Spinal cord (tissue), 10 donors: ENCODE measurements at places on chromosomes 6 and 20. TPM values are rescaled to one million over a fixed set of nuclear protein-coding genes. Genes with fewer than 3 reads are reported as not detected.

C6orf15 gene
- total RNA-seq: not detected

DNA sequence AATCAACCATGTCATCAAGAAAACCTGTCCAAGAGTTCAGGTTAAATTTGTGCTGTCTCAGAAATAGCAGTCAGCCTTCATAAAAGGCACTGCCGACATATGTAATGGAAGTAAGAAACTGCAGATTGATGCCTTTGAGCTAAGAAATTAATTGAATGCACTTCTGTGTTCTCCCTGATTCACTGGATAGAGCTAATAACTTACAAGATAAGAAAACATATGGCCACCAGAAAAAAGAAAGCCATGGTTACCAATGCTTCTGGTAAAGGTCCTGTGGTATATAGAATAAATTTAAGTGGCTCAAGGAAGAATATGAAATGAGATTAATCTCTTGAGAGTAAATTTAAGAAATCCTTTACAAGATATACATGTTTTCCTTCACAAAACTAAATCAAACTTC, 242.5 kb upstream of the UFL1 start:
- peak; percentile 38 for DNase-seq

JPH2 gene
- total RNA-seq: 2.5 TPM

DNA sequence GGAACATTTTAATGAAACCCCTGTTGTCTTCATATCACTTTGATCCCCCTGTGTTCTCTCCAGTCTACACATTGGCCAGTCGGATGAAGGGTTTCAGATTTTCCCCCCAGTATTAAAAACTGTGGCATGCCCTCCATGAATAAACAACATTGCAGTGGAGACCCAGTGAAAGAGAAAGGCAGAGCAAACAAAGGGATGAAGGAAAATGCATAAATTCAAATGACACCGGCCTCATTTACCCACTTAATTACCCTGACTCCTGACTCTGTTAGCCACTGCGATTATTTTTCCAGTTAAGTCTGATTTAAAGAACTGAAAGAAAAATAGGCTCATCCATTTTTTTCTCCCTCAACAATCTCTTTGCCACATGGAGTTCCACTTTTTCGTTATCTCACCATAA, 569.2 kb downstream of the TFAP2B start:
- DNase-seq: no peak

RAB32 gene
- 29.1 TPM for total RNA-seq

DNA sequence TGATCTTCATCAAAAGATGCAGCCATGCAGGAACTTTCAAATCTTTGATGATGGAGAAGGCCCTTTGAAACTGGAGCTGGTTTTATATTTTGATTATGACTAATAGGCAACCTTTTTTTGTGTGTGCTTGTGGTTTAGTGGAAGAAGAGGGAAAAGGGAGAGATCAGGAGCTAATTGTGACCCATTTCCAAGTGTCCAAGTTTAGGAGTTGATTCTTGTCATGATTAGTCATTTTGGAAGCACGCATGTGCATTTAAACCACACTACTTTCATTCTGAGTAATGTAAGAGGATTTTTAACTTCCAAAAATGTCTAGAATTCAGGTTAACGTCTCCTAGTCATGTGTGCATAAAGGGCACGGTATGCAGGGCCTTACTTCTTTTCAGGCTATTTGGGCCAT, 3.5 kb downstream of the FOXO3 start:
- DNase-seq: no peak

C20orf141 gene
- not detected for total RNA-seq

GRCh38 chr6:31351401-31352309, 5.3 kb downstream of the HLA-B start:
- DNase-seq: no peak

CD24 gene
- 110 TPM for total RNA-seq

DNA sequence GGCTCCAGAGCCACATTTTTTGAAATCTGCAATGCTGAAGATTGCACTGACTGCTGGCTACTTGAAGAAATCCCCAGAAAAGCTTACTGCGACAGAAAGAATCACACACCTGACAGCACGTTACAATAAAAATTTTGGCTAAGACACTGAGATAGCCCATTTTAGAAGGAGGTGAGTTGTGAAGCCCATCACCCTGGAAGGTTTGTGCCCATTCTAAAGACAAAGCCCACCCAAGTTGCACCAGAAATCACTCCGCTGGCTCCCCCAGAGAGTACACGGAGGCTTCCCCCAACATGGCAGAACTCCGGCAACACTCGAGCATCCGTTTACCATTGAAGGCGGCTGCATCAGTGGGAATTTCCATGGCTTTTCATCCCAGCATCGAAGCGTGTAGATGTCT, 29.4 kb downstream of the LPA start:
- DNase-seq: no peak

DNA sequence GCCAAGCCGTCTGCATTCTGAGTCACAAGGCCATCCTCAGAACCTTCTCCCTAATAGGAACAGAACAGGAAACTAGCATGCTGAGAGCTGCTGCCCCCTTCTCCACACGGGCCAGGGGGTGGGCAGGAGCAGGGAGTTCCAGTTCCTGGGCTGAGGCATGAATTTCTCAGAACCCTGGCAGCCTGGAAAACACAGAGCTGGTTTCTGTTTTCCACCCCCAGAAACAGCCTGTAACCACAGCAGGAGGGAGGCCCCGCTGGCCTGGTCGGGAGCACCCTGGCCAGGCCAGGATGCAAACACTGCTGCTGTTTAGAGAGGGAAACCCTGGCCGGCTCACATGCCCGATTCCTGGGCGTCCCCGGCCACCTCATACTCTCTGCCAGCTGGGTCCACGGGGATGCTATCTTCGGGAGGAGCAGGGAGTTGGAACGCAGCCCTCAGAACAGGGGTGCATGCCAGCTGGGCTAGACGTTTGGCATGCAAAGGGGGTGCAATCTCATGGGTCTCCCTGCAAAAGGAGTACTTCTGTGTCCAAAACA, 130.1 kb downstream of the NFATC2 start:
- no peak for DNase-seq

- DNase-seq: peak; percentile 33
These were observed 32.1 kb upstream of the ID4 start for GRCh38 chr6:19805129-19805481.

KIF25 gene
- total RNA-seq: 3.0 TPM

DNA sequence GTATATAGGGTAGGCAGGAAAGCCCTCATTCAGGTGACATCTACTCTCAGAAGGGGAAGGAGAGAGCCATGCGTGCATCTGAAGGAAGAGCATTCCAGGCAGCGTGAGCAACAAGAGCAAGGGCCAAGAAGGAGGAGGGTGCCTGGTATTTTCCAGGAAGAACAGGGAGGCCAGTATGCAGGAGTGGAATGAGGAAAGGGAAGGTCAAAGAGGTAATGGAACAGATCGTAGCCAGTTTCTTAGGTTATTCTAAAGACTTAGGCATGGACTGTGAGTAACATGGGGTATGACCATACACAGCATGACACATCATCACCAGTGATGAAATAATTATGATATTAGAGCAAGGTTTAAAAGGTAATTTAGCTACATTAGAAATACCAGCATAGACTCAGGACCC, 24.1 kb downstream of the ALDH8A1 start:
- DNase-seq: no peak

DNA sequence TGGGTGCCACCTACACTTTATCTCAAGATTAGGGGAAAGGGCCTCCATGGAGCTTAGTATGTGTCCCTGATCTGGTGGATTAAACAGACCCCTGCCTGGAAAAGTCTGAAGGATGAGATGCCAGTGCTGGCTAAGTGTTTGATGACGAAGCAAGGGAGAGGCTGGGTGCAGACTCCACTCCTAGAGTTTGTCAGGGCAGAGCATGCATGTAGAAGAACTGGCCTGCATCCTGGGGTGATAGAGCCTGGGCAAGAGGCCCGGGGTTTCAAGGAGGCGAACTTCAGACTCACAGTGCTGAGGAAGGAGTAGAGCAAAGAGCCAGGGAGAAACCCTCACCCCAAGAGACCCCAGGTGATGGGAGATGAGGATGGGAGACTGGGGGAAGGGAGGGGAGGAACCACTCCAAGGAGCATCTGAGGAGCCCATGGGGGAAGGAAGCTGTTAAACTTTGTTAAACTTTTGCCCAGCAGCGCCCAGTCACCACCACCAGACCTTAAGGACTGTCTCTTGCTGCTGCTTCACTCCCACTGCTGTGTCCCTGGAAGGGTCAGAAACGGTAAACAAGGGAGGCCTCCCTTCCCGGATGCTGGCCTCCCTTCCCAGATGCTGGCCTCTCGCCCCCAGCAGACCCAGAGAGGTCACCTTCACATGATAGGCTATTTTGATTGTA, 61.6 kb downstream of the RPRD1B start:
- no peak for DNase-seq

GRCh38 chr20:32470025-32470861, 112.1 kb downstream of the ASXL1 start:
- DNase-seq: no peak

GRCh38 chr6:48388044-48388443, 277.0 kb upstream of the PTCHD4 start:
- DNase-seq: no peak

DNA sequence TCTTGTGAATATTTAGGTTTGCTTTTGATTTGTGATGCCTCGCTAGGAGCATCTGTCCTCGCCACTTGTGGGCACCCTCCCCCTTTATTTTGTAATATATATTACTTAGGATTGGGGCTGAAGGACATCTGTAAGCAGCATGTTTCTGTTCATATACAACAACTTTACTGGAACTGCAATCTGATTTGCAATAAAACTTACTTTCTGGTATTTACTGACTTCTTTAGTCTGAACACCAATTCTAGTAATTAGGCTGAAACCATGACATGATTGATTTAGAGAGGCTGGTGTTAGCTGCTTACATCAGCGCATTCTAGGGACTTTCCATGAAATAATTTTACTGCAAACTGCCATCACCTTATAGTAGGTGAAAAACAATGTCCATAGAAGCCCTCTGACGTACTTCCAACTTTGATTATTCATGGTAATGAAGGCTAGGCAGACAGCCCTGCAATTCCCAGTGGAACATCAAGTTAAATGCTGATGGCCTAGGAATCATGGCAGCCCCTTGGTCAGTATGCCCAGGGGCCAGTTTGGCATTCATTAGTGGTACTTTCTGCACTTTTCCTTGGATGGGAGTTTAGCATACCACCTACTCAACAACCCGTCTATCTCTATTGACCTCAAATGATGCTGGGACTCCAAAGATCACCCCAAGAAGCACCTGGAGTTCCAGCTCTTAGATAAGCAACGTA, 132.9 kb upstream of the MCHR2 start:
- DNase-seq: no peak

DNA sequence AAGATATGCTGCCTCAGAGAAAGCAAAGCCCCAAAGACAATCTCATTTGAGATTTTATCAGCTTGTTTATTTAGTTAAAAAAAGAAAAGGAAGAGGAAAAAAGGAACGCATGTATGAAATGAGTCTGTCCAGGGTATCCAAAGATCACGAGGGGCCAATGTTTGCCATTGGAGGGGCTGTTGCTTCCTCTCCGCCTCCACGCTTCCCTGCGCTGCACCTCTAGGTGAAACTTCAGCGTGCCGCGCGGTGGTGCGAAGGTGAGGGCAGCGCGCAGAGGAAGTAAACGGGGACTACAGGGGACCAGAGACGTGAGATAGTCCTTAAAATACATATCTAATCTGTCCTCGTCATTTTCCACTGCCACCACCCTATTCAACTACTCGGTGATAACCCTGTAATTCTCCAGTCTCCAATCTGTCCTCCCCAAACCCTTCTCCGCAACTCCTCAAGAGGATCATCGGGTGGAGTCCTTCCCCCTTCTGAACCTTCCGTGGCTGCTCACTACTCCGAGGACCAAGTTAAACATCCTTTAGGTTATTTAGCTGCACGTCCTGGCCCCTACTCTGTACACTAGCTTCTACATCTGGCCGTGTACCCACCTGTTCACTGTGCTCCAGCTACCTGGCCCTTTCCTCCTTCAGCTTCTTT, 1.1 kb upstream of the DCBLD1 start:
- DNase-seq: no peak

CGA gene
- total RNA-seq: not detected

- DNase-seq: no peak
These were observed 176.7 kb upstream of the BTBD3 start for GRCh38 chr20:11740975-11741374.

ZSCAN23 gene
- 9.1 TPM for total RNA-seq

SLC13A3 gene
- total RNA-seq: 39.6 TPM

GRCh38 chr20:61434341-61434781, 182.3 kb downstream of the CDH4 start:
- no peak for DNase-seq

DNA sequence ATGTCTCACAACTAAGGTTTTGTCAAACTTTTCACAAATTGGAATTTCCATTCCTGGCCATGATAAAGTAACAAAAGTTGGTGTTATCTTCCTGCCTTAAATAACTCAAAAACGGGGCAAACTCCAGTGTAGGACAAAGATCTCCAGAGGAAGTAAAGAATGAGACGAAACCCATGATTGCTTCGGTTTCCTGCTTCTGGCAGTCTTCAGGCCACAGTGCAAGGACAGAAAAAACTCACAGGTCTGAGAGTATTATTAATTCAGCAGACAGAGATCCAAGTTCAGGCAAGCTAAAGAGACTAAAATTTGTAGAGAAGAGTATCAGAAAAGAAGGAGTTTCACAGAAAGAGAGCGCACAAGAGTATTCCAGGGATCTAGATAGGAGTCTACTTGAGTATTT, 64.8 kb upstream of the RCAN2 start:
- no peak for DNase-seq

PSMB8 gene
- total RNA-seq: 12.4 TPM

- no peak for DNase-seq
These were observed 23.0 kb upstream of the ECHDC1 start for GRCh38 chr6:127366282-127367022.

DNA sequence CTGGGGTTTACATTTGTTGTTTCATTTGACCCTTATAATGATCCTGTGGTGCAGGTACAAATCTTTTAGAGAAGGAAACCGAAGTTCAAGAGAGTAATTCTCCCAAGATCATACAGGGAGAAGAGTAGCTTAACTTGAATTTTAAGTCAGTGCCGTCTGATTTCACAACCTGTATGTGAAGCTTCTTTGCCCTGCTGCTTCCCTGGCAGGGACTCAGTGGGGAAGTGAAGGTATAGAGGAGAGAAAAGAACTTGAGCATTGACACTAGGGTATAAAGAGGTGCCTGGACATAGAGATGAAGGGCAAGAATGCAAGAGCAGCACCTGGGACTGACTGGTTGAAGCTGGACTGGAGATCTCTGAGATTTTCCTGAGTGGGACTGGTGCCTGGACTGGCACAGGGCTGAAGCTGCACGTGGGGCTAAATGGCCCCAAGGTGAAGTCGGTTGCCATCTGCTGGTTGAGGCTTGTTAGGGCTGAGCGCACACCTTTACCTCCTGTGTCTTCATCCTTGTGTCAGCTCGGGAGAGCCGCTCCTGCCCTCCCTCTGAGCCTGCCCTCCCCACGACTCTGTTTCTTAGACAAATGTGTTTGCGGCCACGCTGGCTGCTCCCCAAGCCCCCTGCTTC, 41.8 kb downstream of the FARS2 start:
- no peak for DNase-seq

- DNase-seq: no peak
These were observed 31.4 kb downstream of the TFEB start for GRCh38 chr6:41704028-41704427.

BMP5 gene
- total RNA-seq: 11.1 TPM

FNDC1 gene
- 29.2 TPM for total RNA-seq

TBC1D20 gene
- total RNA-seq: 24.0 TPM

GRCh38 chr6:25002326-25003091, 66.7 kb upstream of the RIPOR2 start:
- DNase-seq: no peak

GRCh38 chr6:132964101-132964867, 149.9 kb downstream of the RPS12 start:
- DNase-seq: no peak
